ENCODE measurements at places on chromosomes 3 and 15. TPM values are rescaled to one million over a fixed set of nuclear protein-coding genes. Genes with fewer than 3 reads are reported as not detected.

DNA sequence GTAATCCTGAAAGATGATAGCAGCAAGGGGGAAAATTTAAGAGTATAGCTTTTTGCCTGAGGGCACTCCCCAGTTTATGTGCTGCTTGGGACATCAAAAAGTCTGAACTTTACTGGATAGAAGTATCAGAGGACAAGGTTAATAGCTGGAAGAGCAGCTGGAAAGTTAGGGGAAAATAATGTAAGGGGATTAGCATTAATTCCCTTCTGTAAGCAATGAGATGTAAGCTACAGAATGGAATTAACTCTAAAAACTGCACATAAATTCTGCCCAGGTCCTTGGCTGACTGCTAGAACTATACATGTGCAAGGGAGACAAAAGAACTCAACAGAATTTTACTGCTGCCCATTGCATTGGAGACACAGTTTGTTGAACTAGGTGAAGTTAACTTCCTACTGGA, 55.6 kb downstream of the ATP11B start:
- DNase-seq = no peak

DNA sequence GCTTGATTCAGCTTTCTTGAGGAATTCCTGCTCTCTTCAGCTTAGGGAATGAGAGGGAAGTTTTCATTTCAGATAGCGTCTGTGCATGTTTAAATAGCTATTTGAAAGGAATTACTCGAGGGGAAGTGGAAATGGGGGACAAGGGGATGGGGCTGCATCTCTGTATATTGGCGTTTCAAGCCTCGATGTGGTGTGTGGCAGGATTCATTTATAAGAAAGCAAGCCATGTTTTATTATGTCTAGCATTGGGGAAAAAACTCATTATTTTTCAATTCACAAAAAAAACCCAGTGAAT, 1.0 kb downstream of the ATP2C1 start:
- peak; percentile 17 for DNase-seq

- peak; percentile 70 for DNase-seq
These were observed 166.8 kb downstream of the THSD4 start for GRCh38 chr15:71282076-71282475.

DNA sequence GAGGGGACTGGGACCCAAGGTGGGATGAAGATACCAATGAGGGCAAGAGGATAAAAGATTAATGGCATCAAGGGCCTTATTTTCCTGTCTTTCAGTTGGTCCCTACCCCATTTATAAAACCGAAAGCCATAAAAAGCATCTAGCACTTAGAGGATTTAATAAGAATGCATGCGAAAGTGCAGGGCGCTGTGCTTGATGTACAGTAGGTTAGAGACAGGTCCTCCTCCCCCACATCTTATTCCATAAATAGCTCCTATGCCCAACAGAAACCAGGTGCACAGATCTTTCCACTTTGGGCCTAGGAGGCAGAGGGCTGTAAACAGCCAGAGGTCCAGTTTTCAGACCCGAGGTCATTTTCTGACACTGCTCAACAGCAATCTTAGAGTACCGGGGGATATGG, 1.2 kb downstream of the LPCAT4 start:
- DNase-seq = no peak

The RAD51 gene
- total RNA-seq = 8.4 TPM
